ENCODE measurements at places on chromosomes 5 and 9. TPM values are rescaled to one million over a fixed set of nuclear protein-coding genes. Genes with fewer than 3 reads are reported as not detected.

DNA sequence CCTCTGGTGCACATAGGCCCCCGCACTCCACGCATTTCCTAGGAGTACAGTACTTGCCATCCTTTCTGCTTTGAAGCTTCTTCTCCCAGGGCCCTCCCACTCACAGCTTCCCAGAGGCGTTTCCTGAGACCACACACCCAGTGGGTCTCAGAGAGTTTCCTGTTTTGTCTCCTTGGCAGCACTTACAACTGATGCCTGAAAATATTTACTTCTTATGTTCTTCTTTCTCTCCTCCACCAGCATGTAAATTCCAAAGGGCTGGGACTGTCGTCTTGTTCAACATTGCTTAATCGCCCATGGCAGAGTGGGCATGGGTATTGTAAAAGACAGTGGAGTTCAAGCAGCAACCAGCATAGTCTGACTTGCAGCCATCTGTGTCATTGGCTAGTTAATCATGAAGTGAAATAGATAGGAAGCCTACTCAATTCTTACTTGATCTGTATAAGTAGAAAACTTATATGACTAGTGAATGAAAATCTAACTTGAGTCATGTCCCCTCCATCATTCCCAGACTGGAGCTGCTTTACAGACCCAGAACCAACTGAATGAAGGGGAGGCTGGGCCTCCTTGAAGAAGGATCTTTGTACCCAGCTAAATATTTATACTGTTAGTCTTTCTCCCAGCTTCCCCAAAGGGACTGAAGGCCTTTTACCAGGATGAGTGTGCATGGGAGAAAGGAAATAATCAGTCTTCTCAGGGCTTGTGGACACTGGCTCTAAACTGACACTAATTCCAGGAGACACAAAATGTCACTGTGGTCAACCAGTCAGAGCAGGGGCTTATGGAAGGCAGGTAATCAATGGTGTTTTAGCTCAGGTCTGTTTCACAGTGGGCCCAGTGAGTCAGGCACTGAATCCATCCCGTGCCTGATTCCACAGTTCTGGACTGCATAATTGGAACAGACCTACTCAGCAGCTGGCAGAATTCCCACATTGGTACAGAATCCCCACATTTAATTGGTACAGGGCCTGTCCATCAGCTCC is 116.4 kb downstream of the SV2C start:
- no peak for DNase-seq

DNA sequence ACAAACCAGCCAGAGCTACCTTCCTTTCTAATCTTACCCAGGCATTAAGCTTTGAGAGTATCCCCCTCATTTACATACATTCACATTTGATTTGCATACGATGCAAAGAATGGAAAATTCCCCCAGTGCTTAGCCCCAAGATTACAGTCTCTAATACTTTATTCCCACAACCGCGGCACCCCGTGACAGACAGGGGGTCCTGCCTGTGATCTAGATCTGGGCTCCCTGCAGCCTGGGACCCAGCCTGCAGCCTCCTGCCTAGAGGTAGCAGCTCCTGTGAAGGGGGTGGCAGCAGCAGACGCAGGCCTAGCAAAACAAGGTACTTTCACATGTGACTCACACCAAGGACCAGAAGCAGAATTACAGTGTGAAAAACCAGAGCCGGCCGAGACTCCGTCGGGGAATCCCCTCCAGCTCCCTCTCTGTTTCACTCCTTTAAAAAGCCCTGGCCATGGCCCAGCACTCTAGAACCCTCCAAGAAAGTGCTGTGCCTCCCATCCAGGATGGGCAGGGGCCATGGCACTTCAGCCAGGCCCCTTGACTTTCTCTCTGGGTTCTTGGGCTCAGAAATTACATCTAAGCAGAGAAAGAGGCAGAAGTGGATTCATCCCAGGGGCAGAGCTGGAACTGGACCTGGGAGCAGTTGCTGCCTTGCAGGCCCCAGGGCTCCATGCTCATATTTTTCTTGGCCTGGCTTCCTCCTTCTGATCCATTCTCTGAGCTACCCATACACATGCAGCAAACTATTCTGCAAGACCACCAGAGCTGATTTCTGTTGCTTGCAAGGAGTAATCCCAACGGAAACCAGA is 14.0 kb upstream of the TCF7 start:
- DNase-seq: no peak

Gene DNAH5
- total RNA-seq: 0.37 TPM

Gene AMBP
- not detected for total RNA-seq

- DNase-seq: no peak
These were observed 567.7 kb downstream of the MAT2B start for GRCh38 chr5:164073081-164073480.

DNA sequence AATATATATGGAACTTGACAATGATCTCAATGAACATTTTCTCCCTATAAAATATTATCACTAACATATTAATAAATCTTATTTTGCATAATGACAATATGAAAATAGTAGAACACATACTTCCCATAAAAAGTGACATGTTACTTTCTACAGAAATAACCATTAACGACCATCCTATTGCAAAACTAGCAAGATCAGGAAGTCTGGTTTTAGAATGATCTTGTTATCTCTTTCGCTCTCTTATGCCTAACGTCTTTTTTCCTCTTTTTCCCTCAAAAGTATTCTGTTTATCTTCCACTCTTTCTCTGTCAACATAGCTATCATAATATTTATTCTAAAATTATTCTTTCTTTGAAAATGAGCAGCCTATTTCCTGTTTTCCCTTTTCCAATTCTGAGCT is 21.6 kb upstream of the C5orf46 start:
- no peak for DNase-seq

DNA sequence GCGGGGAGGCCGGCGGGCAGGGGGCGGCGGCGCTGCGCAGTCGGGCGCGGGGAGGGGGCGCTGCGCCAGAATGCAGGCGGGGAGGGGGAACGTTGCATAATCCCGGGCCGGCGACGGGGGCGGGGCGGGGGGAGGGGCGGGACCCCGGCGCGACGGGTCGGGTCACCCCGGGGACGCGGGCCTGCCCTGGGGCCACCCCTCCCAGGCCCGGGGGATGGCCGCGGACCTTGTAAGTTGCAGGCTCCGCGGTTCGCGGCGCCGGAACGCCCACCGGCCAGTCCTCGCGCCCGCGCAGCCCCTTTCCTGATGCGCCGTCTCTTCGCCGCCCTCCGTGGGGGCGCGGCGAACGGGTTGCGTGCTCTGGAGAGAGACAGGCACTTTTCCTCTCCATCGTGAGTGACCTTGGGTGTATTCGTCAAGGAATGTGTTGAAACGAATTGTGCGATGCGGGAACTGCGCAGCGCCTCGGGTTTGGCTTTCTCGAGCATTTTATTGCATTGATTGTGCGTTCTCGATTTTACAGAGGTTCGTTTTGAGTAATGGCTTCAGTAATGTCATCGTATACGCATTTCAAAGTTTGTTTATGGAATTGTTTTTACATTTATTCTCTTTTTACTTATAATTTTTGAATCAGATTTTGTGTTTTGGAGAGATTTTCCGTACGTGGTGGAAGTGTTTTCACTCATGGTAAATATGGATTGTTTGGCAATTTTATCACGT is 802 bp downstream of the SPIN1 start:
- DNase-seq: peak; percentile 87

GRCh38 chr9:111940697-111941096 is 44.1 kb downstream of the UGCG start:
- no peak for DNase-seq

Gene BAAT
- total RNA-seq: 0.13 TPM

Gene TLX3
- total RNA-seq: not detected

DNA sequence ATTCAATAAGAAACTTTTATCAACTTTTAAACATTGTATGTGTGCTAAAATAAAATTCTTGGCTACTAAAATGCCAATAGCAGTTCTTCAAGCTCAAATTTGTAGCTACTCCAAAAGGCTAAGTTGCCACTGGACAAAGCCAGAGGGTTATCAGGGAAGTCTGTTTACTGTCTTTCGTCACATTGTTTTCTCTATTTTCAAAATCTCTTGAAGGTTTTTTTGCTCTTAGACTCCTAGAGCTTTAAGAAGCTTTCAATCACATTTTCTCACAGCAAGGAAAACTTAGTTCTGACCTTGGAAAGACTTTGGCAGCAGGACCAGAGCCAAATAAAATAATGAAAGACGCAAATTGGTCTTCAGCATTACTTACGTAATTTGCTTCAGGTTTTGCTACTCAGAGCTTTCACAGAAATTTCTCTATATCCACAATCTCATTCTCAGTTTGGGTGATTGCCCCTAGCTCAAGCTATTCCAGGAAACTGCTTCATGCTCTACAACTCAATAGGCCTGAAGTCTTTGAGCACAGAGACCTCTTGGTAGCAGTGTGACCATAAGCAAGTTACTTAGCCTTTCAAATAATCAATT is 257.7 kb downstream of the GABRG2 start:
- no peak for DNase-seq

GRCh38 chr5:55731848-55732247 is 6.0 kb upstream of the DDX4 start:
- DNase-seq: no peak

DNA sequence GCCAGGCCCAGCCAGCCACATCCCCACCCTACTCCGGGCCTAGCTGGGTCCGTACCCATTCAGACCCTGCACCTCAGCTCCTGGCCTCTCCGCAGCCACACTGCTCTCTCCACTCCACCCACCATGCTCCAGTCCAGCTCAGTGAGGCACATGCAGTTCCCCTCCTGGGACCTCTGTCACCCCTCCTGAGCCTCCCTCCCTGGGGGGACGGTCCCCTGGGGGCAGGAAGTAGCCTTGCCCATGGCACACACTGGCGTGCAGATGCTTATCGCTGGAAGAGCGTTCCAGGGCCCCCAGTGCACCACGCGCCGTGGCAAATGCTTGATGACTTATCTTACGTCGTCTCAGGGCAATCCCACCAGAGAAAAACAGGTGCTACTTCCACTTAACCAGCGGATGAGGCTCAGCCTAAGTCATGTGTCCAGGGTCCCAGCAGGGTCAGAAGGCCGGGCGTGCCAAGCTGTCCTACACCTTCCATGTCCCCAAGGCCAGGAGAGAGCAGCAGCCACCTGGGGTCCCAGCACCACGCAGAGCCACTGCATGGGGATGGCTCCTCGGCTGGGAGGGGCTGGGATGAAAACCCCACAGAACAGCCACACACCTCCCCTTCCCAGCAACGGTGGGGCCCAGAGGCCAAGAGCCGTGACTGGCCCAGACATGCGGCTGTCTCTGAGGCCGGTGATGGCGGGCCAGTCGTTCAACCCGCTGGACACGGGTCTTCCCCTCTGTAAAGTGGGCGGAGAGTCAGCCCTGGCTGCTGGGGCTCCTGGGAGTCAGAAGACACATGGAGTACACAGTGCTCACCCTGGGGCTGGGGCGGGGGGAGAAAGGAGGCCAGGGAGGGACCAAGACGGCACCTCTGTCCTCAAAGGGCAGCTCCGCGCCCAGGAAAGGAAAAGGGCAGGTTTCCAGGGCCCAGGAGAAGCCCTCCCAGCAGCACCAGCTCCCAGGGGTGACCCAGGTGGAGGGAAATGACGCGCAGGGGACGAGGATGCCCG is 2.6 kb upstream of the CCDC187 start:
- no peak for DNase-seq

- no peak for DNase-seq
These were observed 30.3 kb downstream of the CAST start for GRCh38 chr5:96692441-96692840.

GRCh38 chr5:169742771-169743296 is 105.8 kb downstream of the DOCK2 start:
- DNase-seq: peak; percentile 86

DNA sequence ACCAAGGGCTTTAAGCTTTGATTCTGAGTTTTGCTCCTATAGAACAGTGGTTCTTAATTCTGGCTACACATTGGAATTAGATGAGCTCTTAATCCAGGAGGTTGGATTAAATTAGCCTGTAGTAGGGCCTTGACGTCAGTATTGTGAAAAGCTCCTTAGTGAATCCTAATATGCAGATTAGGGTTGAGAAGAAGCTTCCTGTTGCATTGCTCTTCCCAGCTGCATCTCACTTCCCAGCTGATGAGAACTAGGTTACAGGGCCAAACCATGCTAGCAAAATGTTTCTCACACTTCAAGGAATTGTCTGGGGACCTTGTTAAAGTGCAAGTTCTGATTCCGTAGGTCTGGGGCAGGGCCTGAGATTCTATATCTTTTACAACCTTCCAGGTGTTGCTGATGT is 300.0 kb downstream of the ZSWIM6 start:
- no peak for DNase-seq

Gene FAM151B
- 4.9 TPM for total RNA-seq

GRCh38 chr9:21684831-21685362 is 117.5 kb upstream of the MTAP start:
- DNase-seq: no peak

DNA sequence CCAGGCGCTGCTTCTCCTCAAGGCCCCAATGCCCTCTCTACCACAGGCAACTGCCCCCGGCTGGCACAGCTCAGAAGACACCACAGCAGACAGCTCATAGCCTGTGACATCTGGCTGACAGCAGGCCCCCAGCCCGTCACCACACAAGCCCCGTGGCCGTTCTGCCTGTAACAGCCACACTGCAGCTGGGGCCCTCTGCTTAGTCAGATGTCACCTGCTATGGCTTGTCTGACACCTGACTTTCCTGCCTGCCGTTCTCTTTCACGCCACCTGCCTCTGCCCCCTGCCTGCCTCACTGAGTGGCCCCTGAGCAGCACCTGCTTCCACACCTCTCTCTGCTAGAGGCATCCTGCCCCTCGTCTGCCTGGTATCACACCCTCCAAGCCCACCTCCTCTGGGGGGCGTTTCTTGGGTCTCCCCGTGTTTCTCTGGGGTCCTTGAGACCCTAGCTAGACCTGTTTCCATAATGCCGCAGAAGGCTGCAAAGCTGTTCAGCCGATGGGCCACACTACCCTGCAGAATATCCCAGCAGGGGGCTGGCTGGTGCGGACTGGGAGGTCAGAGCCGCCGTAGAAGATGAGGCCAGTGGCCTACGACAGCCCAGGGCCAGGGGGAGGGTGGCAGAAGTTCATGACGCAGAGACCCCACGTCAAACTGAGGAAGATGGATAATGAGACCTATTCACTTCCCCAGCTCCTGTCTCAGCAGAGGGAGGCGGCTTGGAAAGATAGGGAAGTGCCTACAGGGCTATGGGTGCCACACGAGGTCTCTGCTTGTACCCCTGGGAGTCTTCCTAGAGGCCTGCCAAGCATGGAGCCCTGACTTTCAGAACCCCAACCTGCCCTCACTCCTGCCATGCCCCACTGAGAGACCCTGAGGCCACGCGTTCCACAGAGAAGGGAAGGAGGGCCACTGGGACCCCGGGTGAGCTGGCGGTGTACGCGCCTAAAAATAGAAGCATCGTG is 95.1 kb downstream of the ZNF354C start:
- DNase-seq: no peak

Gene ARSI
- total RNA-seq: 0.51 TPM

- no peak for DNase-seq
These were observed 191.6 kb downstream of the TRIM36 start for GRCh38 chr5:114977979-114978573.
